Mesenteric fat pad (tissue), 1 donor: ENCODE measurements at places on chromosomes 13 and 19. TPM values are rescaled to one million over a fixed set of nuclear protein-coding genes. Genes with fewer than 3 reads are reported as not detected.

GRCh38 chr19:14072535-14073260 is at the start of gene MISP3:
MISP3 (plus strand) TSS chr19:14072786; CDS start chr19:14073310, 524 bp downstream.
- no peak for DNase-seq

- no peak for DNase-seq
Measured at GRCh38 chr13:29832761-29833298, 17.6 kb downstream of the UBL3 start.

DNA sequence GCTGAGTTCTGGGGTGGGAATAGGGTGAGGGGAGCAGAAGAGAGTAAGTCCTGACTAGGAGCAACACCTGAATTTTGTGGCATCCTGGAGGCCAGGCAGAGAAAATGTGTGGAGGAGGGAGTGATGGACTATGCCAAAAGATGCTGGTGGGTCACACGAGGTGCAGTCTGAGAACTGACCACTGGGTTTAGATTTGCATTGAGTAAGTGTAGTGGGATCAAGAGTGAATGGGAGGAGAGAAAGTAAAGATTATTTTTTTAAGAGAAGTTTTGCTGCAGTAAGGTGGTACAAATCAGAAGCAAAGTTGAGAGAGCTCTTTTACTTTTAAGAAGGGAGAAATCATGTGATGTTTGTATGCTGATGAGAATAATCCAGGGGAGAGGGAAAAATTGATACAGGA is 405.1 kb downstream of the DLEU7 start:
- no peak for DNase-seq

DNA sequence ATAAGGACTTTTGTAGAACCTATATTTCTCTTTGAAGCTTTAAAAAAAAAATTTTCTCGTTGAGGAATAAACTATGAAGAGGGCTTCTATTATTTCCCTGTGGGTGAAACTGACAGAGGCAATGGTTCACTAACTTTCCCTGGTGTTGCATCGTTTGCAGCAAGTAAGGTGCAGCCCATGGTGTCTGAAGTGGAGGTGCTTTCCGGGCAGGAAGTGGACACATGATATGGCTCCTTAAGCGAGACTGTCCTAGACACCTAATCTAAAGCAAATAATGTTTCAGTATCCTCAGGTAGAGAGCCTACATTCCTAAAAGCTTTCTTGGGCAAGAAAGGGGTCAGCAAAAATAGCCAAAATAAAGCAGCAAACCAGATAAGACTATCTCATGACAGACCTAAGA is 437.6 kb upstream of the ARGLU1 start:
- no peak for DNase-seq

- DNase-seq, result no peak
Measured at GRCh38 chr19:36482876-36483275, 6.5 kb downstream of the ZNF566 start.

- DNase-seq, result no peak
Measured at GRCh38 chr13:75506018-75506417, 24.0 kb upstream of the TBC1D4 start.

DNA sequence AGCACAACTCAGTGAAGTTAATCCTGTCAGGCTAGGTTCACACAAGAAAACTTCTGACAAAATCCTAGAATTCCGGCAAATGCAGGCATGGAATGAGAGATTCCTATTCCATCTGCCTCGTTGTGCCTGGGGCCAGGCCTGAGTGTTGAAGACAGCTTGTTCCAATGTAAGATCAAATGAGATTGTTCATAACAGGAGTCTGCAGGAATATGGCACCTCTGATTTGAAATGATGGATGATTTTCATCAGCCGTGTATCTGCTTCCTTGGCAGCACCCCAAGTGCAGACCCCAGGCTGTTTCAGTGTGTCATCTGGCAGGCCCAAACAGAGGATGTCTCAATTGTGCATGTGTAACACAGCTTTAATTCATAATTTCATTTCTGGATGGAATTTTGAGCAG is 35.3 kb upstream of the SACS start:
- DNase-seq, result no peak

DNA sequence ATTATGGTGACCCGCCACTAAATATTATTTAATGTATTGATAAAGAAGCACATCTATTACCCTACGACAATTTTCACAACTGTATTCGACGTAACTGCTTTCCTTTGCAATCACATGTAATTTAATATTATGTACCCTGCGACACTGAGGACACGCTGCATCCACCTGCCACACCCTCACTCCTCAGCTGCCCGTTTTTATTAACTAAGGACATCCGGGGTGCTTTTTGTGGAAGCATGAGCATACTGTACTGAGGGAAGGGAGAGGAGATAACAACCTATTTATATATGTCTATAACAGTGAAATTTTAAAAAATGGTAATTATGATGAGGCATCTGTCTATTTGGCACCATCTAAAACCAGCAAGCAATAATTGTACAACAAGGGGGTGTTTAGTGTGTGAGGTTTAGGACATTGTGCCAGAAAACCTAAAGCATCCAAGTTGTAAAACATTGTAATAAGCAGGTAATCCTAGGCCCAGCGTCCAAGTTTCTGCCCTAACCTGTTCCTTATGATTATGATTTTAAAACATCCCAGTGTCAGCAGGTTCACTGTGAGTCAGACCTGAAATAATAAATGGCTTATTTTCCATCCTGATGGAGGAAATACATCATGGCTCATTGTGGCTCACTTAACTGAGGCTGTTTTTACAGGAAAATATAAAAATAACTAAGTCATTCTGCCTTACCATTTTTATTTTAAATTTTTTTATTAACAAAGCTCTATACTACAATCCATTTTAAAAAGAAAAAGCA is 56.3 kb downstream of the FOXO1 start:
- no peak for DNase-seq

GRCh38 chr13:111866731-111867245 is 200.2 kb upstream of the SOX1 start:
- no peak for DNase-seq

- DNase-seq, result no peak
Measured at GRCh38 chr19:31002518-31003244, 346.6 kb downstream of the TSHZ3 start.

DNA sequence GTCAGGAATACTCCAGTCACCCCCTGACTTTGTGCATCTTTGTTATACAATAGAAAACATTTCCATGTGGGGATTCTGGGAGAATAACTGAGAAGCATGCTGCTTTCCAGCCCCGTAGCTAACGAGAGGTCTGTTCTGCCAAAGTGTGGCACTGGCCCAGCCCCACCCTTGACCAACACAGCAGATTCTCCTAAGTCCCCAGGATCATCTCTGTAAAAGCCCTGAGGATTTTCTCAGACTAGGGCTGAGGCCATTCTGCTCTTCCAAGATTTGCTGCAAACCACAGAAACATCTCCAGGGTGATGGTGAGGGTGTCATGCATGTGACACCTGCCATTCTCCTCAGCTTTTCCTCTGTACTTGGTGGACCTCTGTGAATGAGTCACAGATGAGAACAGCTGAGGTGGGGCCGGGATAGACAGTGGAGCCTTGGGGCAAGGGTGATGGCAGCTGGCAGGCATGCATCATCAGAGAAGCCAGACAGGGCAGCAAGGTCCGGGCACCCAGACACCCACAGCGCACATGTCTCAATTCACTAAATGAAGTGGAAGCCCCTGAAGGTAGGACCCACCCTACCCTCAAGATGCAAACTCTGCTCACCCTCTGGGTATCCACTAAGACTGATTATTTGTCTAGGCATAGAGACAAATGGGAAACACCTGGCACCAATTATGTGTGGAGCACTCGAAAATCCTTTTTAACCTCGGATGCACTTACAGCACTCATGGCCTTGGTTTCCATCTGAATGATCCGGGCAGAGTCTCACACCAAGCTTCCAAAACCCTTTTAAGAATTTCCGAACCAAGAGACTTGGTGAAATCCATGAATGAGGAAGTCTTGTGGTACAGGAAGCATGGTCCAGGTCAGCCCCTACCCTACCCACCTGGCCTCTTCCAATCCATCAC is 20.1 kb upstream of the DOCK9 start:
- DNase-seq, result no peak

- no peak for DNase-seq
Measured at GRCh38 chr19:5153601-5154128, 184.8 kb downstream of the KDM4B start.

DNA sequence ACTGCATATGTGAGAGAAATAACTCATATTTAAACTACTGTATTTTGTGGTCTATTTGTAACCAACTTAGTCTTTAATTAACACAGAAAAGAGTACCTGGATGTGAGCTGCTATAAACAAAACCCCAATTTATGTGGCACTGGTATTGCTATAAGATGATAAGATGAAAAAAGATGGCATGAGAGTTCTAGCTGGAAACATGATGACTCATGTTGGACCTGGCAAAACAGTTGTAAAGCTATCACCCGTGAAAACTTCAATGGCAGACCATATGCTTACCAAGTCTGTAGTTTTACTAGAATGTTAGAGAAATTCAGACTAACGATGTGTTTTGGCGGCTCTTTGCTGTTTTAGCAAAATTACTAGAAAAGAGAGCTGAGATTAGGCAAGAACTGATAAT is 69.6 kb upstream of the PCDH9 start:
- DNase-seq, result no peak

- DNase-seq, result no peak
Measured at GRCh38 chr19:21482863-21483276, 22.5 kb upstream of the ZNF429 start.

DNA sequence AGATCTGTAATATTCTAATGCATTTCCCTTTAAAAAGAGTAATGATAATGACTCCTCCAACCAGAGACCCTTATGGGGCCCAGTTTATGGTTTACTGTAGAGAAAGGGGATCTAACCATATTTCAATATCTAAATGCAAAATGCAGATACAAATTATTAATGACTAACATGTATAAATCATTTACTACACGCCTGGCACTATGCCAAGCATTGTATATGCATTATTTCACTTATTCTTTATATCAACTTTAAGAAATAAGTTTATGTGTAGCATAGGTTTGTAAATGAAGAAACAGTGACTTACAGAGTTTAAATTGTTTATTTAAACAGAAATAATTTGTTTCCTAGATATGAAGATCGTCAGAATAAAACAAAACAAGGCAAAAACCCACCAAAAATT is 86.2 kb upstream of the SCEL start:
- DNase-seq, result no peak

- DNase-seq, result no peak
Measured at GRCh38 chr19:16417660-16418596, 53.8 kb downstream of the EPS15L1 start.

GRCh38 chr19:38862321-38863059 is 12.7 kb upstream of the HNRNPL start:
- DNase-seq, result no peak

DNA sequence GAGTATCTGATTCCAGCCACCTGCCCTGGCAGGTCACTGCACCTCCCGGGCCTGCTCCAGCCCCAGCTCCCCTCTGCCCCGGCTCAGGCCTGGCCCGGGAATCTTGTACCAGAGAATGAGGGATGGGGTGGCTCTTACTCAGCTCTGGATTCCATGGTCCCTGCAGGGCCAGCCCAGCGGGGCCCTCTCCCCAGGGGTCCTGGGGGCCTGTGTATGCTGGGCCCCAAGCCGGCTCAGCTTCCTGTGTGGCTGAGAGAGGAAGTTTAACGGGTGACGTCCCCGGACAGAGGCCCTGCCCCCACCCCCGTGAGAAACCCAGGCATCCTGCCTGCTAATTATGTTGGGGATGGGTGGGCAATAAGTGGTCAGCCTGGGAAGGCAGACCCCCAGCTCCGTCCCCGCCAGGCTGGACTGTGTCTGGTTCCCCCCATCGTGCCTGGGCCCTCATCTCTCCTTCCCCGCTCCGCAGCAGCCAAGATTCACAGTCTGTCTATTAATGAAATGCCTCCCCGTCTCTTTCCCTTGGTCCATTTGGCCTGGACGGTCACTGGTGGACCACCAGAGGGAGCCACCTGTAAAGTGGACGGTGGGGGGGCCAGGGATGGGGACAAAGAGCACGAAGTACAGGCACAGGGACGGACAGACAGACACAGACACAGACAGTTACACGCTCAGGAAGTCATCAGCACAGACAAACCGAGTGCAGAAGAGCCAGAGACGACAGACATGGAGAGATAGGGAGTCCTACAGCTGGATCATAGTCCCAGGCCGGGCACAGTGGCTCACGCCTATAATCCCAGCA is at the start of gene DENND1C:
Gene DENND1C, minus strand, starts transcription at position 247 of the 802 bp plus-strand sequence. Its CDS starts 92 bp downstream, at position 155.
- DNase-seq, result no peak

GRCh38 chr19:48053856-48054255 is 10.0 kb upstream of the CABP5 start:
- DNase-seq, result no peak

- DNase-seq, result no peak
Measured at GRCh38 chr19:38617764-38618589, at the start of gene MAP4K1. MAP4K1 (minus strand) TSS chr19:38617953; CDS start chr19:38617895, 58 bp downstream.

DNA sequence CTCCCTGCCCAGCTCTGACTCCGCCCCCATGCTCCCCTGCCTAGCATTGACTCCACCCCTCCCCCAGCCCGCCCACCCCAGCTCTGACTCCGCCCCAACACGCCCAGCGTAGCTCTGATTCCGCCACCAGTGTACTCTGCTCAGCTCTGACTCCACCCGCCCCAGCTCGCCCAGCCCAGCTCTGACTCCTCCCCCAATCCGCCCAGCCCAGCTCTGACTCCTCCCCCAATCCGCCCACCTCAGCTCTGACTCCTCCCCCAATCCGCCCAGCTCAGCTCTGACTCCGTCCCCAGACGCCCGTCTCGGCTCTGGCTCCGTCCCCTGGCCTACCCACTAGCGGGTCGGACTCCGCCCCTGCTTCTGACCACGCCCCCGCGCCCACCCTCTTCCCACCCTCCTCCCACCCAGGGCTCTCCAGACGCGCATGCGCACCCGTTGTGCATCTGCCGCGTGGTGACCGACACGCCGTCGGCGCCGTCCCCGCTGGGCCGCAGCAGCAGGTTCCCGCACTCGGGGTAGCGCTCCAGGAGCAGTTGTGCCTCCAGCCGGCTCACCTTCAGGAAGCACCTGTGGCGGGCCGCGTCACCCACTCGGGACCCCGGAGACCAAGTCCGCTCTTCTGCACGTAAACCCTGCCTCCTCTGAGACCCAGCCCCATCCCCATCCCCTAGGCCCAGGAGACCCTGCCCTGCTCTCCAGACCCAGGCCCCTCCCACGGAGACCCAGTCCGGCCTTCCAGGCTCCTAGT is 10.2 kb downstream of the STAP2 start:
- DNase-seq, result peak; percentile 97

DNA sequence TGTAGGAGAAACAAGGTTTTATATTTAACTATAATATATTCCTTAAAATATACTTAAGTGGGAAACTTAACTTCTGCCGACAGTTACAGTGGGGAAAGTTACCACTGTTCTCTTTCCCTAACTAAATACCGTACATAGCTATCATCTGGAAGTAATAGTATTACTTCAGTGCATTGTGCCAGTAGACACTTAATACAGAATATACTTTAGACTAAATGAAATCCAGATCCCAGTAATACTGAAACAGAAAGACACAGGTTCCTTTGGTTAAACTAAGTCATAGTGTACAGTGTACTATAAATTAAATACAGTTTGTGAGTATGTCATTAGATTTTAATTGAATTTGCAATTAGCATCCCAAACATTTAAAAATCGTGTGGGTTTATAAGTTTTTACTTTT is 107.5 kb downstream of the PCCA start:
- no peak for DNase-seq

Gene RGL3
- 18.8 TPM for total RNA-seq

Gene CDX2
- total RNA-seq, result 0.45 TPM

Gene KLK4
- not detected for total RNA-seq

Gene KLK2
- not detected for total RNA-seq

Gene TMEM59L
- total RNA-seq, result 2.0 TPM

Gene SLC17A7
- 2.3 TPM for total RNA-seq

Gene PIAS4
- 17.9 TPM for total RNA-seq

Gene LINGO3
- not detected for total RNA-seq

Gene VSTM2B
- total RNA-seq, result not detected

Gene NKPD1
- total RNA-seq, result not detected

Gene KLK15
- total RNA-seq, result not detected

Gene GPX4
- total RNA-seq, result 920 TPM
